NK-92 treated with Interleukin-12 subunit alpha and Interleukin-12 subunit beta, amount 100 ng/mL, for 24 hours (cell line): ENCODE measurements at places on chromosomes 12 and 14.
A peak's percentile ranks its signal among the peaks of the same experiment; 100 is the strongest.

- DNase-seq: no peak
Observed at GRCh38 chr12:27743601-27744000, 33.0 kb downstream of the MRPS35 start.

GRCh38 chr12:63045020-63045860 lies 105.8 kb downstream of the AVPR1A start:
- no peak for DNase-seq

DNA sequence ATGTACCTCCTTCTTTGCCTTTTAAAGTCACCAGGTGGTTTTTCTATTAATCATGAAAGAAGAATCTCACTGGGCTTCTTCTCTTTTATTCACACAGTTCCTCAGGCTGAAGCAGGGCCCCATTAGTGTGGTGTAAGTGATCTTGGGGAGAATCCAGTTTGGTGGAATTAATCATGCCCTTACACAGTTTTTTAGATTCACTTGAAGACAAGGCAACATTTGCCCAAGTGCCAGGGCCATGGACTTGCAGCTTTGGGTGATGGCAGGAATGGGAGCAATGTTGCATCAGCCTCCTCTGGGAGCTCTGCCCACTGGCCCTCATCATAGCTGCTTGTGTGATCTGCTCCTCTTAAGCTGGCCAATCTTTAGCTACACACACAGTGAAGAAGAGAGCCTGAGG lies 33.8 kb downstream of the KCNK10 start:
- DNase-seq: no peak

DNA sequence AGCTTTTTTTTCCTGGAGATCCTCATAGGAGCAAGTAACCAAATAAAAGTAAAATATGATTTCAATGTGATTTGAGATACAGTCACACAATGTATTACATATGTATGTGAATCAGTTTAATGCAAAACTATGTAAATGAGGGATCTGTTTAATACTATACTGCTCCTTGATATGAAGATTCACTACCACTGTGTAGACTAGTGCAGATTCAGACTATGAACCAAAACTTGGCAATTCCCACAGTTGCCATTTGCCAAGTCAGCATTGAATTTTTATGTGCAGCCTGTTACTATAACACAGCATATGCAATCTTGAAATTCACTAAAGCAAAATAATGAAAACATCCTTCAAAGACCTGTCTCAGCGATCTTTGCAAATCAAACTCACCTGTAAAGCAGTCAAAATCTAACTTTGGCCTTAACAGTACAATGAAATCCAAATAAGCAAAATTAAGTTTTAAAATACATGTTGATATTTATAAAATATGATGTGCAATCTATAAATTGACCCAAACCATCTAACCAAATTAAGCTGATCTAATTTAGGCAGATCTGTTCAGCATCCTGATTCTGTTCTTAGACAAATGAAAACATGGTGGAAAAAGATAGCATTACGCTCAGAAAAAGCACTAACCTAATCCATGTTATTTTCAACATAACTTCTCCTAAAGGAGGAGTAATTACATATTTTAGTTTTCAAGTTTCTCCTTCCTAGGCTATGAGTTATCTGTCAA lies 25.5 kb upstream of the LMNTD1 start:
- no peak for DNase-seq

- DNase-seq: no peak
Observed at GRCh38 chr12:116619246-116619645, 60.1 kb downstream of the MAP1LC3B2 start.

- peak; percentile 75 for DNase-seq
Observed at GRCh38 chr12:108821407-108822397, 35.7 kb downstream of the SSH1 start.
